ENCODE measurements at places on chromosomes 12 and 14.

GRCh38 chr12:49348781-49349180 is 2.1 kb downstream of the DNAJC22 start:
- no peak for DNase-seq

GRCh38 chr12:98385641-98386040 is 129.7 kb upstream of the TMPO start:
- DNase-seq, result no peak

GRCh38 chr12:113793250-113793649 is 172.9 kb downstream of the RBM19 start:
- DNase-seq, result no peak

DNA sequence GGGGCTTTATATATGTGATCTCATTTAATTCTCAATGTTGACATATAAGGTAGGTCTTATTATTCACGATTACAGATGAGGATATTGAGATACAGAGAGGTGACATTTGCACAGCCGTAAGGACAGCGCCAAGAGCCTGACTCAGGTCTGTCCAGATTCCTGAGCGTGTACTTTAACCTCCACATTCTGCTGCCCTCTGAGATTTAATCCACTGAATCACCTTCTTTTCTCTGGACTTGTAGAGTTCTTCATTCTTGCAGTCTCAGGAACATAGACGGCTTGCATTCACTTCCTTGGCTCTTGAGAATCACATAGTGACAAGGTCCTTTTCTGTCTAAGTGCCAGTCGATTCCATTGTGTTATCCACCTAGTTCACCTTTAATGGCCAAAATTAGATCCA is 141.0 kb upstream of the ARHGAP5 start:
- no peak for DNase-seq

DNA sequence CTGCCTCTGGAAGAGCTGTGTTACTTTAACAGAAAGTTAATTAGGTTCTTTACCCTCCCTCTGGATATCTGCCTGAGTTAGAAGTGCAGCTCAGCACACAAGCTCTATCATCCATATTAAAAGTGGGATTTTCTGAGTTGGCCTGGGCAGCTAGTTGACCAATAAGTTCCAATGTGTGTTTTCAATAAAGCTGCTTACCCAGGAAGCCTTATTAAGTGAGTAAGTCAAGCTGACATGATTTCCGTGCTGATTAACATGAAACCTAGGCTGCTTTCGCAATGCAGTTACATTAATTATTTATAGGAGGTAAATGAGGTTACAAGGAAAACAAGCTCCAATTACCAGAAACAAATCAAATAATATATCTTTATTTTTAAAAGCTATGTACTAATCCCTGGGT is 4.8 kb downstream of the NEUROD4 start:
- DNase-seq, result no peak

- no peak for DNase-seq
Measured at GRCh38 chr14:65241125-65241752, 138.9 kb upstream of the MAX start.

GRCh38 chr14:34715127-34715863 is 902 bp upstream of the CFL2 start:
- DNase-seq, result no peak

GRCh38 chr12:48972213-48972951 is 847 bp upstream of the WNT10B start:
- no peak for DNase-seq

DNA sequence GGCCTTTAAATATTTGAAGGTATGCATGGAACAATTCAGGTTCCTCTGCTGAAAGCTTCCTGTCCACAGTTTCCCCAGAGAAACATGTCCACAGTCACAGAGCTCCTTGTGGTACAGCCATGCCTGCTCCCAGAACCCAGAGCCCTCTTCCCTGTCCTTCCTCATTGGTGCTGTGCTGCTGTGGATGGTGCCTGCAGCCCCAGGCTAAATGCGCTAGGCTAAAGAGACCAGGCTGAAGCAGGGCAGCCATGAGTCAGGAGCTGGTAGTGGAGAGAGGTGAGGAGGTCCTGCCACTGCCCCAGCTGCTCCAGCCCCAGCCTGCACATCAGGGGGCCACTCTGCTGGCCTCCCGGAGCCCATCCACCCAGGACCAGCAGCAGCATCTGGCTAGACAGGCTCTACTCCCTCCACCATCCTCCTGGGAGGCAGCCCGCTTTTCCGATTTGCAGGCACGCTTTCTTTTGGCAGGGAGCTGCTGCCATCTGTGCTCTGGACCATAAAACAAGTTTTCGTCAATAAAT is 65.4 kb upstream of the DDX11 start:
- DNase-seq, result no peak

DNA sequence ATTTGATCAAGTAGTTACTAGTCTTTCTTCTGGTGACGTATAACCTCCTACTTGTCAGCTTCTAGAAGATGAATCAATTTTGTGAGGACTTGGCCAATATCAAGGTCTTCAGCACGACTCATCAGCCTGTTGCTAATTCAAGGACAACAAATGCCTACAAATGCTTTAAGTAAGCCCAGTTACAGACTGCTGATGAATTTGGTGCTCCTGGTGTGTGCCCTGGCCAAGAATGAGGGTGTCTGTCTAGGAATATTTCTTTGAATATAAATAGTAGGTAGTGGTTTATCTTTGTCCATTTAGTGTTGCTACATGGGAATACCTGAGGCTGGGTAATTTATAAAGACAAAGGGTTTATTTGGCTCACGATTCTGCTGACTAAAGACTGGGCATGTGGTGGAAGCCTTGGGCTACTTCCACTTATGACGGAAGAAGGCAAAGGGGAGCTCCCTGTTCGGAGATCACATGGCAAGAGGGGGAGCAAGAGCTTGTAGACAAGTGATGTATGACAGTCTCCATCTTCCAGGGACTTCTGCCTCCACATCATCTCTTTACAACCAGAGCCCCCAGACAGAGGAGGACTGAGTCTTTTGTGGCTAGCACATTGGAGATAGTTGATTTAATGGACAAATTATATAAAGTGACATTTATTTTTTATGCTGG is 180.2 kb downstream of the CRADD start:
- DNase-seq, result no peak

DNA sequence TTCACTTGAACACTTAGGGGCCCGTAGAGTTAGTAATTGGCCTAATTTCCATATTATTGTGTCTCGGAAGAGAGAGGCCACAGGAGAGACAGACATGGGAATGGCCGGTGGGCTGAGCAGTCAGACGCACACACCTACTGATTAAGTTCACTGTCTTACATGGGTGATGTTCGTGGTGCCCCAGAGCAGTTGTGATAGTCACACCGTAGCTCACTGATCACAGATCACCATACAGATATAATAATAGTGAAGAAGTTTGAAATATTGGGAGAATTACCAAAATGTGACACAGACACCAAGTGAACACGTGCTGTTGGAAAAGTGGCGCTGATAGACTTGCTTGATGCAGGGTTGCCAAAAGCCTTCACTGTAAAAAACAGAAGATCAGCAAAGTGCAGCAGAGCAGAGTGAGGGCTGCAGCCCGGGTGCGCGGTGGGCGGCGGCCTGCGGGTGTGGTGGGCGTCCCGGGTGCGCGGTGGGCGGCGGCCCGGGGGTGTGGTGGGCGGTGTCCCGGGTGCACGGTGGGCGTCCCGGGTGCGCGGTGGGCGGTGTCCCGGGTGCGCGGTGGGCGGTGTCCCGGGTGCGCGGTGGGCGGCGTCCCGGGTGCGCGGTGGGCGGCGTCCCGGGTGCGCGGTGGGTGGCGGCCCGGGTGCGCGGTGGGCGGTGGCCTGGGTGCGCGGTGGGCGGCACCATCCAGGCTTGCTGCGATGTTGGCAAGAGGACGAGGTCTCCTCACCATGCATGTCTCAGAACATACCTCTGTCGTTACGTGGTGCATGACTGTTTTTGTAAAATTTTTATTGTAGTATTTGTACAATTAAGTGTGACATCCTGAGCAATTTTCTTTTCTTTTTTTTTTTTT is 34.3 kb upstream of the TEX22 start:
- DNase-seq, result no peak

- no peak for DNase-seq
Measured at GRCh38 chr14:94555991-94556390, 5.3 kb upstream of the SERPINA4 start.

GRCh38 chr12:29152223-29152868 is 3.3 kb downstream of the FAR2 start:
- no peak for DNase-seq

DNA sequence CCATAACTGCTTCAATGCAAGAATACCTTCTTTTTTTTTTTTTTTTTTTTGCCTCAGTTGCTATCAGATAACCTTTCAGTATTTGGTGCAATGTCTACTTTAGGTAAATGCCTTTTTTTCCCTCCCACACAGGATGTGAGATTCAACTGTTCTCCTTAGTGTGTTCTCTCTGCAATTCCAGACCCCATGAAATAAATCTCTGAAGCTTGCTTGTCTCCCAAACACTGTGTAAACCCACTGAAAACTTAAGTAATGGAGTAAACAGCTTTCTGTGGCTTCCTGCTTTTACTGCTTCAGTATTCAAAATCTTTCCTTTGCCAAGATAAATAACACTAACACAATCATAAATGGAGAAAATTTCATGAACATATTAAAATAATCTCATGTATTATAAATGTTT is 55.8 kb upstream of the CLEC14A start:
- no peak for DNase-seq

DNA sequence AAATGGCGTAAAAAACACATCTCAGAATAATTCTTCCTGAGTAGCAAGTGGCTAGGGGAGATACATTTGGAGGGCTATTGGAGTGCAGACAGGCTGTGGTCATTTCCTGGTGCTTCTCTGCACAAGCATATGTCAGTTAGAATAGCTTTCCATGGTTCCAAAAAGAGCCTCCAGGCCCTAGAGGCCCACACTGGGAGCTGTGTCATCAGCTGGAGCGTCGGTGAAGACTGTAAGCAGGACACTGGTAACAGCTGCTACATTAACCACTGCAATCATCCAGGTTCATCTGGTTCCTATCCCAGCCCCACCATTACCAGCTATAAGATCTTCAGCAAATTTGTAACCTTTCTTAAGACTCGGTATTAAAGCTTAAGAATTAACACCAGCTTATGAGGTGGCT is 31.7 kb upstream of the APPL2 start:
- DNase-seq, result no peak

DNA sequence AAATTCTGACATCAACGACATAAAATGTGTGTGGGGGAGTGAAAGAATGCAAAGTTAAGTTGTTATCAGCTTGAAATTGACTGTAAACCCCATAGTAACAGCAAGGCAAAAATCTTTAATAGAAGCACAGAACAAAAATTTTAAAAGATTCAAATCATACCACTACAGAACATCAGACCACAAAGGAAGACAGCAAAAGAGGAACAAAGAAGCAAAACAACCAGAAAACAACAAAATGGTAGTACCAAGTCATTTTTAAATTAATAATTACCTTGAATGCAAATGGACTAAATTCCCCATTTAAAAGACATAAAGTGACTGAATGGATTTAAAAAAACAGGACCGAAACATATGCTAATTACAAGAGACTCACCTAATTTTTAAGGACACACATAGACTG is 31.3 kb downstream of the A2M start:
- no peak for DNase-seq

GRCh38 chr12:111747333-111747732 is 19.4 kb upstream of the ALDH2 start:
- DNase-seq, result no peak

- DNase-seq, result no peak
Measured at GRCh38 chr12:120416490-120417216, 21.3 kb upstream of the COX6A1 start.

DNA sequence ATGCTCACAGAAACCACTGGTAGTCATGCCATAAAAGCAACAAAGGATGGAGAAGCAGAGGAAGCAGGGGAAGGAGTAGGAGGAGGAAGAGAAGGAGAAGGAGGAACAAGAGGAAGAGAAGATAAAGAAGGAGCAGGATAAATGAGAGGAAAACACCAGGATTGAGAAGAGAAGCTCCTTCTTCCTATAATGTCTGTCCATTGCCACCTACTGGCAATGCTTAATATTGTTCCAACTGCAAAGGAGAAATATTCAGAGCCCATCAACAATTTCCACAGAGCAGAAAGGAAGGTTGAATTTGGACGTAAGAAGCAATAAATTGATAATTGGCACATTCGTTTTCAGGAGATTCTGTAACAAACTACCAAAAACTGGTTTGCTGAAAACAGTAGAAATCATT is 898.4 kb downstream of the SLC16A7 start:
- no peak for DNase-seq

- DNase-seq, result no peak
Measured at GRCh38 chr14:75558440-75558839, 20.0 kb upstream of the FLVCR2 start.

DNA sequence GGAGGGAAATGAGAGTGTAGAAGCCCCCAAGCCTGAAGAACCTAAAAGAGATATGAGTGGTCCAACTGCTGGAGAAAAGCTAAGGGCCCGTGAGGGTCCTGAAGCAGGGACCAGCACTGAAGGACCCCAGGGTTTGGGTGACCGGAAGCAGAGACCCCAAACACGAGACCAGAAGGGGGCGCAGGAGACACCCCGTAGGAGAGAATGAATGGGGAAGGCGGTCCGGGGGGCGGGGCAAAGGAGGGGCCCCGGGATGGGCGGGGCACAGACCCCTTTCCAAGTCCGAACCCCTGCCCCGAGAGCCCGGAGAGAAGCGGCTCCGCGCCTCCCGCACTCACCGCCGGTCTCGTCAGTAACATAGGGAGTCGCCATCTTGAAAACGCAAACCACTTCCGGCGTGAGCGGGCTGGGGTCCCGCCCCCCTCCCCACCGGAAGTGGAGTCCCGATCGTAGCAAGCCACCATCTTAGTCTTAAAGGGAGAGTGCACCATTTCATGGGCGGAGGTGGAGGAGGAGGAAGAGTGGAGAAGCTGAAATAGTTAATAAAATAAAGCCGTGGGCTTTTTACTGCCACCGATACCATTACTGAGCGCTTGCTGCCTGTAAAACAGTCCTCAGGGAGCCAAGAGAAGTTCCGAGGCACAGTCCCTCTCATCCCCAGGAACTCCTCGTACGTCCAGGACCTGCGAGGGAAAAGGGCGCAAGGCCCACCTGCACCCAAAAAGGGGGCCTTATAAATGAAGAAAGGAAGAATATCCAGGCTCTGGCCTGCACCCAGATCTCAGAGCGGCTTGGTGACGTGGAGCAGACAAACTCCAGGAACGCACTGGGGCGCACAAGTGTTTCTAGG is 731 bp downstream of the PYM1 start:
- peak; percentile 64 for DNase-seq

DNA sequence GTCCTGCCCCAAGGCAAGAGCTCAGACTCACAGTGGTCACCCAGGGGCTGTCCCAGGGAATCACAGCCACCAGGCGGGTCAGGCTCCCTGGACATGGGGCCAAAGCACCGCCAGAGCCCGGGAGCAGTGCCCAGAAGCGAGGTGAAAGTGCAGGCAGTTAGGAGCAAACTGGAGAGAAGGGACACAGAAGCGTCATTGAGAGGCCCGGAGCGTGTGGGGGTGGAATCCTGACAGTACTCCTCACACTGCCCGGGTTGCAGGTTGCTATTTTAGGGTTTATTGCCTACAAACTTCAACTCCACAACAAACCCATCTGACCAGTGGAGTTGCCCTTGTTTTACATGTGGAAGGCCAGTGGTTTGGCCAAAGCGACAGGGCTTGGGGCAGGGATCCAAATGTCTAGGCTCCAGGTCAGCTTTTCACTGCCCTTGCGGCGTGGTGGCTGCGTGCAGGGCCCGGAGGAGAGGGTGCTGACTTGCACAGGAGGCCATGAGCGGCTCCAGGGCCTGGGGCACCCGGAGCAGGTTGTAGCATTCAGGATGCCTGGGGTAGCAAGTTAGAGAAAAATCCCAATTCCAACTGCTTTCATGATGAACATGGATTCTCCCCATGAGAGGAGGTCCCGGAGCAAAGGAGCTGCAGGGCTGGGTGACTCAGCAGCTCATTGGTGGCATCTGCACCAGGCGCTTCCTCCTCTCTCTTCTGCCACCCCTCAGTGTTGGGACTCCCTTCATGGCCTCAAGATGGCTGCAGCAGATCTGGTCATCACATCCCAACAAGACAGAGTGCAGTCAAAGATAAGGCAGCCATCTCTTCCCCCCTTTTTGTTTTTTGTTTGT is 112.3 kb upstream of the NCOR2 start:
- DNase-seq, result peak; percentile 56

All from substantia nigra (tissue), 51 donors.